ENCODE measurements at places on chromosomes 13 and 19. TPM values are rescaled to one million over a fixed set of nuclear protein-coding genes. Genes with fewer than 3 reads are reported as not detected.

DNA sequence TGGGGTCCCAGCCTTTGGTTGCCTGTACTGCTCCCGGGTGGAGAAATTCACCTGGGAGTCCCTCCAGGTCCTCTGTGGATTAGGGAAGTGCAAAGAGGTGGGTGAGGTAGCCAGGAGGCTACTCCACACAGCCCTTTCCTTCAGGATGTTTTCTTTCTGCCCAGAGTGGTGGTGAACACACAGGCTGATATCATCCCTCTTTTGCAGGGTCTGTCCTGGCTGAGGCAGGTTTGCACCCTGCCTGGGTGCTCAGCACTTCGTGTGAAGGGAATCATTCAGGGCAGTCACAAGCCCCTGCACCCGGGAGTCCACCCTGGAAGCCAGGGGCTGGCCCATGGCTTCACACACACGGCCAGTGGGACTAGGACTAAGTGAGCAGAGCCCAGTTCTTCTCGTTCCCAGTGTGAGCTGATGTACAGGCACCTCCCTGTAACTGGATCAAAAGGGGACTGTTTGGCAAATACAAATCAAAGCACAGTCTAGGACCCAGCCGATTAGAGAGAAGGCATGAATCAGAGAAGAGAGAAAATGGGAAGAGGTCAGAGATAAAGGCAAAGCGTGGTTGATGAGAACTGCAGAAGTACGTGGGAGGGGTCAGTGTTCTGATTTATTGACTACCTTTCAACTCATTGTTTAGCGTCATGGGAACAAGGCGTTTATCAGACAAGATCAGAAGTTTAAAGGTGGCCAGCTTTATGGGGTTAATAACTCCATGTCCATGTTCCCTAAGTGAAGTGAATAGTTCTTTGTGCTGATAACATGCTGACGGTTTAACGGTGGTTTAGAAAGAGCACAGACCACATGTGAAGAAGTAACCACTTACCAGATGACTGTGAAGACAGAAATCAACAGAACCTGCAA, 30.4 kb upstream of the SPATA13 start:
- DNase-seq, result no peak

DNA sequence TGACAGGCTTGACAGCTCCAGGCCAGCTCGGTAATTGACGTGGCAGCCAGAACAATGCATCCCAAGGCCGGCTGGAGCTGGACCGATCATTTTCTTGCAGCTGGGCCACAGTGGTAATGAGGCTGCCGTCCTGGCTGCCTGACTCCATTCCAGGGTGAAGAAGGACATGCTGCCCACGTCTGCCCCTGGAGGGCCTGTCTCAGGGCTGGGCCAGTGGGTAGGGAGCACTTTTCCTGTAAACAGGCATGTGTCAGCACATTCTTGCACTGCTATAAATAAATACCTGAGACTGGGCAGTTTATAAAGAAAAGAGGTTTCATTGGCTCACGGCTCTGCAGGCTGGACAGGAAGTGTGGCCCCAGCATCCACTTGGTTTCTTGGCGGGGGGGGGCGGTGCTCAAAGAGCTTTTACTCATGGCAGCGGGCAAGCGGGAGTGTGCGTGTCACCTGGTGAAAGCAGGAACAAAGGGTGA, 38.1 kb upstream of the KCTD15 start:
- no peak for DNase-seq

GRCh38 chr19:38657633-38658222, 10.3 kb downstream of the ACTN4 start:
- DNase-seq, result no peak

UCHL3 gene
- total RNA-seq, result 50.7 TPM

KCNJ14 gene
- total RNA-seq, result 0.99 TPM

DNA sequence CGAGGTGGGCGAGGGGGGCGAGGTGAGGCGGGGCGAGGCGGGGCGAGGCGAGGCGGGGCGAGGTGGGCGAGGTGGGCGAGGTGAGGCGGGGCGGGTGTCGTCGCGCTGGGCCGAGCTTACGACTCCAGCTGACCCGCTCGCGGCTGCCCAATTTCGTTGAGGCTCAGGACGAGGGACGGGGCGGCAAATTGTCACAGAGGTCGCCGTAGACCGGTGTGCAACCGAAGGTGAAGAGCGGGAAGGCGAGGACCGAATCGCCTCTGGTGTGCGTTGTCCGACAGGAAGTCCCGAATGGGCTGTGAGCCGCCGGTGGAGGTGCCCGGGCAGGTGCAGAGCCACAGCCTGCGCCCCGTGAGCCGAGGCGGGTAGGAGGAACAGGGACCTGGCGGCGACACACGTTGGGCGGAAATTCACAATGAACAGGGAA, at the start of gene LACC1:
Gene LACC1, plus strand, starts transcription at position 150 of the 427 bp plus-strand sequence. CDS start 1,082 bp downstream, outside the sequence.
- no peak for DNase-seq

PDS5B gene
- total RNA-seq, result 34.0 TPM

- no peak for DNase-seq
Measured at GRCh38 chr13:40779796-40780285, 8.9 kb upstream of the MRPS31 start.

DNA sequence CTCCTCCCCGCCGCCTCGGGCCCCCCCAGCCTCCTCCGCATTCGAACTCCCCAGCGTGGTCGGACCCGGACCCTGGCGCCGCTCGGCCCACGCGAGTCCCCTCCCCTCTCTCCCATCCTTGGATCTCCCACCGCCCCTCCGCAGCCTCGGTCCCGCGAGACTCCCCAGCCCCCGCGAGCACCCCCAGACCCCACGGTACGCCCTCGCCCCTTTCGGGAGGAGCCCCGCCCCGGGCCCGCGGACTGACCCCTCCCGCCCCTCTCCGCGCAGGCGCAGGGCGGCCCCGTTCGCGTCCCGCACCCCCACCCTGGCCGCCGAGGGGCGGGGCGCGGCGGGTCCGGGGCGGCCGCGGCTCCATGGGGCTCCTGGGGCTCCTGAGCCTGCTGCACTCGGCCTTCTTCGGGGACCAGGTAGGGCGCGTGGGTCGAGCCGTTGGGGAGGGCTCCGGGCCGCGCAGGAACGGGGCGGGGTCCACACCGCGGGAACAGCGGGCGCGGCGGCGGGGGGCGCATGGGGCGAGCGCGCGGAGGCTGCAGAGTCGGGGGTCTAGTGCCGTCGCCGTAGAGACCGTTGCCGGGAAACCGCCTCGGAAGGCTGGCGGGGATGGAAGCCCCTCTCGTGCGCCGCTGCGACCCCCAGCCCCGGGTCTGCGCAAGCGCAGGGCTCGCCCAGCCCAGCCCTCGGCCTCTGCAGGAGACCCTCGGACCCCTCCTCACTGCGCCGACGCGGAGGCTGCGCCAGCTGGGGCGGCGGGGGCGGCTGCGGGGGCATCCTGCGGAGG, 3.8 kb upstream of the APC2 start:
- DNase-seq, result no peak

CD37 gene
- total RNA-seq, result 7.4 TPM

DNA sequence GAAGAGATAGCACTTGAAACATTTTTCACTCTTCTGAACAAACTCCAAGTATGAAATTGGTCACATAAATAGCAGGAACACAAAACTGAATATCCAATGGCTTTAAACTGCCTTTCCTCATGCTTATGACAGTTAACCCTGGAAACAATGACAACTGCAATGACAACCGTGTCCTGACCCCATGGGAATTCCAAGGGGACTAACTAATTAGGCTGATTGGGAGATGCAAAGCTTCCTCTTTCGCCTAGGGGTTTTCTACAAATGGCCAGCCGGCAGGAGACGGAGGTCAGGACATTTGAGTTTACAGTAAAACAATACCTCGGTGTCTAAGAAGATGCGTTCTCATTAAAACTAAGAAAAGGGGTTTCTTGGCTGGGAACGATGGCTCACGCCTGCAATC, 53.0 kb upstream of the URAD start:
- DNase-seq, result no peak

DNA sequence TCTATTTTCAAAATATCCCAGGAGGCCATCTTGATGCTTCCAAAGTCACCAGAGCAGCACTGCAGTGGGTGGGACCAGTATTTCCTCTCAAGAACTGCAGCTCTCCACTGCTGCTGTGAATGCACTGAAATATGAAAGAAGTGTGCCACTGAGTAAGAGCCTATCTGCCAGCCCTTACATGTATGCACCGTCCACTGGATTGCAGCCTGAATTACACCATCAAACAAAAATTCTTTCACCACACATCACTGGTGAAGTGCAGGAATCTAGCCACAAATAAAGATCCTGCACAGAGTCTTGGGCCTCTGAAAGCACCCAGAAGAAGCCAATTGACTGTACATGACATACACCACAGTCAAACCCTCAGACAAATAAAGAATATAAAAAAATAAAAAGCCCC, 249.0 kb downstream of the LHFPL6 start:
- DNase-seq, result no peak

PRODH2 gene
- not detected for total RNA-seq

All from colonic mucosa (tissue), 4 donors.